ENCODE measurements at places on chromosomes 2 and 18. TPM values are rescaled to one million over a fixed set of nuclear protein-coding genes. Genes with fewer than 3 reads are reported as not detected.
A peak's percentile ranks its signal among the peaks of the same experiment; 100 is the strongest.

GRCh38 chr2:186590759-186591505 lies 1.1 kb downstream of the ITGAV start:
- DNase-seq: peak; percentile 57

GRCh38 chr2:224890372-224890771 lies 151.9 kb downstream of the DOCK10 start:
- no peak for DNase-seq

- no peak for DNase-seq
Measured at GRCh38 chr2:59779571-59779970, 773.9 kb downstream of the BCL11A start.

GRCh38 chr2:230575642-230576324 lies 136.9 kb upstream of the CAB39 start:
- DNase-seq: no peak

GRCh38 chr2:96409820-96410164 lies 74.2 kb downstream of the NCAPH start:
- DNase-seq: no peak

The SPC25 gene
- 23.4 TPM for total RNA-seq

The G6PC2 gene
- not detected for total RNA-seq

The IHH gene
- not detected for total RNA-seq

The RND3 gene
- total RNA-seq: 55.3 TPM

The POMC gene
- total RNA-seq: 12.3 TPM

The TNFRSF11A gene
- total RNA-seq: 7.3 TPM
